ENCODE measurements at places on chromosomes 5 and 9.
A peak's percentile ranks its signal among the peaks of the same experiment; 100 is the strongest.

GRCh38 chr9:88339317-88339716, 48.9 kb upstream of the SPIN1 start:
- ATAC-seq, result no peak

DNA sequence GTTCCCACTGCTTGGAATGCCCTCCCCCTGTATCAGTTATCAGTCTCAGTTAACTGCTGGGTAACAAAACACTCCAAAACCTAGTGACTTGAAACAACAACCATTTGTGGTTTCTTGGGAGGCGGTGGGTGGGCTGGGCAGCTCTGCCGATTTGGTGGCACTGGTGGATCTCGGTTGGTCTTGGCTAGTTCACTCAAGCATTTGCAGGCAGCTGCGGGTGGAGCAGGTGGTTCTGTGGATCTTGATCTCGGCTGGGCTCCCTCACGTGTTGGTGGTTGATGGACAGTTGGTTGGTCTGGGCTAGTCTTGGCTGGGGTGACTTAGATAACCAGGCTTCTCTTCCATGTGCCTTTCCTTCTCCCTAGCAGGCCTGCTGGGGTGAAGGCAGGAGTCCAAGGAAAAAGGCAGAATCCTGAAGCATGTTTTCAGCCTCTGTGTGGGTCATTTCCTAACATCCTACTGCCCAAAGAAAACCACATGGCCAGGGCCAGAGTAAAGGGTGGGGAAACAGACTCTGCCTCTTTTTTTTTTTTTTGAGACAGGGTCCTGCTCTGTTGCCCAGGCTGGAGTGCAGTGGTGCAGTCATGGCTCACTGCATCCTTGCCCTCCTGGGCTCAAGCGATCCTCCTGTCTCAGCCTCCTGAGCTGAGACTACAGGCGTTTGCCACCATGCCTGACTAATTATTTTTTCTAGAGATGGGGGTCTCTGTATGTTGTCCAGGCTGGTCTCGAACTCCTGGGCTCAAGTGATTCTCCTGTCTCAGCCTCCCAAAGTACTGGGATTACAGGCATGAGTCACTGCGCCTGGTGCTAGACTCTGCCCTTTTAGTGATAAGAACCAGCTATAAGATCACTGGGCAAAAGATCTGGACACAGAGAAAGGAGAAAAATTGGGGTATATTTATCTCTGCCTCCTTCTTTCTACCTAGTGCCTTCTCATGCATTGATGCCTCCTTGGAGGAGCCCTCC, 183.7 kb downstream of the RGS3 start:
- no peak for ATAC-seq

DNA sequence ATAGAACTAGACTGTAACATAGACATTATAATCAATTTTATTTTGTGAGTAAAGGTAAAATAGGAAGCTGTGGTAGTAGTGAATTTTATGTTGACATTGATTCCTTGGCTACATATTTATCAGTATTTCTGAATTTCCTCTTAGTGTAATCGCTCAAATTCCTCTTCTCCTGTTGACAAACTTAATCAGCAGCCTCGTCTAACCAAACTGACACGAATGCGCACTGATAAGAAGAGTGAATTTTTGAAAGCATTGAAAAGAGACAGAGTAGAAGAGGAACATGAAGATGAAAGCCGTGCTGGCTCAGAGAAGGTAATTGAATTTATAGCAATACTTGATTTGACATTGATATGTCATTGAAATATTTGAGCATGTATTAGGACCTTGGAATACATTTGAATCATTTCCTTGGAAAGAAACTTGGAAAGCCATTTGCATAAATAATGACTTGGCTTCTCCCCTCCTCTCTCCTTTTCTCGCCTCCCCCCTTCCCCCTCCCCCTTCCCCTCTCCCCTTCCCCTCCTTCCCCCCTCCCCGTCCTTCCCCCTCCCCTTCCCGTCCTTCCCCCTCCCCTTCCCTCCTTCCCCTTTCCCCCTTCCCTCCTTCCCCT, 75.5 kb downstream of the GPBP1 start:
- no peak for ATAC-seq

DNA sequence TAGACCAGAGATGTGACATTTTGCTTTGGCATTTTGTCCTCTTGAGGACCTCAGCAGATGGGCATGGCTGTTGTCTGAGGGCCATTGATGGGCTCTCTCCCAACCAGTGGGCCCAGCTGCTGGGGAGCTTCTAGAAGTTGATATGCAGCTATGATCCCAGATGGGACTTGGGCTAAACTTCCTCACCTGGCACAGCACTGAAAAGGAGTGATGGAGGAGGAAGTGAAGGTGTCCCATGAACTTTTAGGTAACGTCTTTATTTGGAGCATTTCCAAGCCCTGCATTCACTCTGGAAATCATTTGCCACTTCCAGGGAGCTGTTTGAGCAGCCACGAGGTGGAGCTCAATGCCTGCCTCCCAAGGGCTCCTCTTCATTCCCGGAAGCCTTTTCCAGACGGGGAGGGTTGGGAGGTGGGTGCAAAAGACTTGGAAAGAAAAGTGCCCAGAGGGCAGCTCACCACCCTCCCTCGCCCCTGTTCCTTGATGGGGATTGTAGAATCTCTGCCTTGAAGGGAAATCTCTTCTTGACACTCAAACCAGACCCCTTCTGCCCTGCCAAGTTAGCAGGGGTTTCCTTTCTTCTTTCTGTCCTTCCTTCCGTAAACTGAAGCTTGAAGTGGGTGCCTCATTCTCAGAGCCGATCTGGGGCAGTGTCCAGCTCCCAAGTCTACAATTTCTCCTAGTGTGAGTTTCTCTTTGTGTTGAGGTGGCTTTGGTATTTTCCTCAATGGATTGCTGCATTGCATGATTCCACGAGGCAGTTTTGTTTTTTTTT, 18.1 kb upstream of the NEUROG1 start:
- no peak for ATAC-seq

- peak; percentile 91 for ATAC-seq
Observed at GRCh38 chr5:83306572-83307241, 164.8 kb upstream of the VCAN start.

- ATAC-seq, result no peak
Observed at GRCh38 chr5:78653681-78654366, 5.3 kb upstream of the LHFPL2 start.

DNA sequence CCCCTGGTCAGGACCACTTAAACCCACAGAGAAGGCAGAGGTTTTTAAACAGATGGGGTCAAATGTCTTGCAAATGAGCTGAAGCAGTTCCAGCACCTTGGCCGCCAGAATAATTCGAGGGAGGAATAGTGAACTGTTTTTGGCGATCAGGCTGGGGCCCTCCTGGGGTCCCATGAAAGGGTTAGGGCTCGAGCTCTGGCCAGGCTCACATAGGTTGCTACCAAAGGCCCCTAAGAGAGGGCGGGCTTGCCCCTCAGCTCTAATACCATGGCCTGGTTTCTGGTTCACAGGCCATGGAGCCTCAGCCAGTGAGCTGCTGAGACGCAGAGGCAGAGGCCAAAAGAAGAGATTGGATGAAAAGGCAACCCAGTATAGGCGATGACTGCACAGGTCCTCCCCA, 74.8 kb upstream of the UBTD2 start:
- ATAC-seq, result no peak

DNA sequence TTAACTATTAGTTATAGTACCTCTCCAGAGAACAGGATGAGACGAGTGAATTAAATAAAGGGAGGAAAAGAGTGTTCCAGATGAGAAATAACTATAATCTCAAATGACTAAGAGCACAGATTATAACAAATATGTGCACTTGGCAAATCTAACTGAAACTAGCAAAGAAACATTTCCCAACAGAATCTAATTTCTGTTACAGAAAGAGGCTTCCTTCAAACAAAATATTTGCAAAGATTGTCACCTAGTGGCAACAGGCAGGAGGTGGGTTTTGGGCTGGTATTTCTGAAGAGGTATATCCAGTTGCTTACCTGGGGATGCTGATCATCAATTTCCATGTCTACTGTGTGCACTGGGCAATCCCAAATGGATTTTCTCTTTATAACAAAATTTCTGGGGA, 5.6 kb upstream of the SPDL1 start:
- ATAC-seq, result no peak

DNA sequence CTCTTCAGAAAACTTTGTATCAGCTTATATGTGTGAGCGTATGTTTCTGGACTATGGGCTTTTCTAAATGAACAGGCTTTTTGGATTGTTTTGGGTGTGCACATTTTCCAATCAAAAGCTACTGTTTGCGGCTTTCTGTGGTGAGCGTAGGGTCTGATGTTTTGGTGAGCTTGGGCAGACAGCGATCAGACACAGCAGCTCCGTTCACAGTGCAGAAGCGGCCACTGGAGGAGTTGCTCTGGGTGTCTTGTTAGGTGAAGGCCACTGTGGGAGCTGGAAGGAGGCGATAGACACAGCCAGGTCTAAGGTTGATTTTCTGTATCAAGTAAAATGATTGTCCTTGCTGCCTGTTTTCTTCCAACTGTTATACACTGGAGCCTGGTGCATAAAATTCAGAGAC, 11.1 kb downstream of the PRRC2B start:
- ATAC-seq, result no peak

GRCh38 chr9:35605351-35606137, 482 bp downstream of the TESK1 start:
- peak; percentile 6 for ATAC-seq

DNA sequence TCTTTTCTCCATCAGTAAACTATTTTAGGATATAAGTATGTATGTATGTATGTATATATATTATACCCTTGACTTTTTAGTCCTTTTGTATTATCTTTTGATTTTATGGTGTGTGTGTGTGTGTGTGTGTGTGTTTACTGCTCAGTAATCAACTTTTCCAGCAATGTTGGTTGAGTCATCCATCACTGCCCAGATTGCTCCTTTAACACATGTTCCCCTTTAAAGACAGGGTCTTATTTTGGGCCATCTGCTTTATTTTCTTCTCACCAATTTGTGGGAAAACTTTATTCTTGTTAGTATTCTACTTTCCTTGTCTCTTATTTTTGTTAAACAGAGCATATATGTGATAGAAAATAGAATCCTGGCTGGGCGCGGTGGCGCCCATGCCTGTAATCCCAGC, 28.1 kb downstream of the ANKRD33B start:
- no peak for ATAC-seq

DNA sequence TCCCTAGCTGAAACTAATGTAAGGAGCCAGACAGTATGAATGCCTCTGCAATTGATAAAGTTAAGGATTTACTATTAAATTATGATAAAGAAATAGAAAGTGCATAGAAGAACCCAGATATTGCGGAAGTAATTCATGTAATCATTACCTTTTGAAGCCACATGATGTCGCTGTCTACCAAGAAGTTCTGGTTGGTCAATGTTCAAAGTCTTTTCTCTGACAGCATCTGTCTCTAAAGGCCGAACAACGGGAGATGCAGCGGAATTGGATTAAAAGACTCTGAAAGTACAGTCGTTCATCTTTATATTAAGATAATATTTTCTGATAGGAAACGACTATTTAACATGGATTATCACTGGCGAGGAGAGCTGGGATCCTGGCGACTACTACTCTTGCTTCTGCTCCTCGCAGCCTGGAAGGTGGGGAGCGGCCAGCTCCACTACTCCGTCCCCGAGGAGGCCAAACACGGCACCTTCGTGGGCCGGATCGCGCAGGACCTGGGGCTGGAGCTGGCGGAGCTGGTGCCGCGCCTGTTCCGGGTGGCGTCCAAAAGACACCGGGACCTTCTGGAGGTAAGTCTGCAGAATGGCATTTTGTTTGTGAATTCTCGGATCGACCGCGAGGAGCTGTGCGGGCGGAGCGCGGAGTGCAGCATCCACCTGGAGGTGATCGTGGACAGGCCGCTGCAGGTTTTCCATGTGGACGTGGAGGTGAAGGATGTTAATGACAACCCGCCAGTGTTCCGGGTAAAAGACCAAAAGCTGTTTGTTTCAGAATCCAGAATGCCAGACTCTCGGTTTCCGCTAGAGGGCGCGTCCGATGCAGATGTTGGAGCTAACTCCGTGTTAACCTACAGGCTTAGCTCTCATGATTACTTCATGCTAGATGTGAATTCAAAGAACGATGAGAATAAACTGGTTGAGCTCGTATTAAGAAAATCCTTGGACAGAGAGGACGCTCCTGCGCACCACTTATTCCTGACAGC, at the start of gene PCDHA8:
Gene PCDHA8, plus strand, starts transcription at position 210 of the 985 bp plus-strand sequence. Its CDS starts 135 bp downstream, at position 345.
- ATAC-seq, result no peak

- ATAC-seq, result no peak
Observed at GRCh38 chr9:109317311-109317978, 3.4 kb downstream of the EPB41L4B start.

GRCh38 chr9:80538976-80539375, 967.2 kb downstream of the TLE4 start:
- ATAC-seq, result no peak

DNA sequence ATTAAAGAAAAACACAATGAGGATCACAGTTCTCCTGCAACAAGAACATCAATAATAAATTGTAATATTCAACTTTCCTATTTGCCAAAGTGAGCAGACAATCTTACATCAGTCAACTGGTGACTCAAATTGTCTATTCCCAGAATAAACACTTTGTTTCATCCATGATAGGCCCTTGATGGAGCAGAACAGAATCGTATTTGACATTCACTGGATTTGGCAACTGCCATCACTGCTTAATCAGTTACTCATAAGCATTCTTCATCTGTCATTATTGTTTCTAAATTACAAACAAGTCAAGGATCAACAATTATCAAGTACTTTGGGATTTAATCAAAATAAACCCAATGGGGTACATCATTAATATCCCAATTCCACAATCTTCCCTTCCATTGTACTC, 398.4 kb downstream of the GABRG2 start:
- no peak for ATAC-seq

GRCh38 chr9:69346596-69347390, 21.8 kb downstream of the ENTREP1 start:
- ATAC-seq, result no peak

DNA sequence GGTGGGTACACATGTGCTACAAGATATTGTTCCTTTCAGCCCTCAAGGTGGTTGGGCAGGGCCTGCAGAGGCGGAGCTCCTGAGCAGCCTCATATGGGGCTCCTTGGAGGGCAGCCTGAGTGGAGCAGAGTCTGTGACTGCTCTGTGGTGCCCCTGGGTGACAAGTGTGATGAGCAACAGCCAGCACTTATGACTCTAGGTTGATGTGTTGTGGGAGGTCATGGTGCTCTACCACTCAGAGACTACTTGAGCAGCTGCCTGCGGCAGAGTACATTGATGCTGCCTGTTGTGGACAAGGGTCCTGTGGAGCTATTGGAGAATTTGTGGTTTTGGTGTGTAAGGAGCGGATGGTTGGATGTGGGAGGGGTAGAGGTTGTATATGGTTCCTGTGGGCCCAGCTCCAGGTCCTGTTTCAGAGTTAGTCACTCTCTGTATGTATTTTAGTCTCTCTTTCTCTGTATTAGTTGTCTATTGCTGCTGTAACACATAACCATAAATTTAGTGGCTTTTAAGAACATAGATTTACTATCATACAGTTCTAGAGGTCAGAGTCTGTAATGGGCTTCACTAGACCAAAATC, 141.3 kb downstream of the SREK1 start:
- ATAC-seq, result no peak

- ATAC-seq, result no peak
Observed at GRCh38 chr5:142815469-142815868, 45.3 kb downstream of the ARHGAP26 start.

Data from gastroesophageal sphincter (tissue), 4 donors.